ENCODE measurements at places on chromosomes 2 and 18. TPM values are rescaled to one million over a fixed set of nuclear protein-coding genes. Genes with fewer than 3 reads are reported as not detected.

CCDC88A gene
- total RNA-seq: 91.4 TPM

SFTPB gene
- total RNA-seq: not detected

MARCO gene
- total RNA-seq: not detected

DNA sequence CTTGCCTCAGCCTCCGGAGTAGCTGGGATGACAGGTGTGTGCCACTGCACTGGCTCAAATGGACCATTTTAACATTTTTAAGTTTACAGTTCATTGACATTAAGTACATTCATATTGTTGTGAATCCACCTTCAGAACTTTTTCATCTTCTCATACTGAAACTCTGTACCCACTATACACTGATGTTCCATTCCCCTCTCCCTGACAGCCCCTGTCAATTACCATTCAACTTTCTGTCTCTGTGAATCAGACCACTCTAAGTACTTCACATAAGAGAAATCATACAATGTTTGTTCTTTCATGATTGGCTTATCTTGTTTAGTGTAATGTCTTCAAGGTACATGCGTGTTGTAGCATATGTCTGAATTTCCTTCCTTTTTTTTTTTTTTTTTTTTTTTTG lies 1.9 kb upstream of the KIAA2012 start:
- DNase-seq: no peak
- no peak overlapping the region for H3K27ac ChIP-seq
- H3K27me3 ChIP-seq: no peaks in the 10 kb centered on the region

DNA sequence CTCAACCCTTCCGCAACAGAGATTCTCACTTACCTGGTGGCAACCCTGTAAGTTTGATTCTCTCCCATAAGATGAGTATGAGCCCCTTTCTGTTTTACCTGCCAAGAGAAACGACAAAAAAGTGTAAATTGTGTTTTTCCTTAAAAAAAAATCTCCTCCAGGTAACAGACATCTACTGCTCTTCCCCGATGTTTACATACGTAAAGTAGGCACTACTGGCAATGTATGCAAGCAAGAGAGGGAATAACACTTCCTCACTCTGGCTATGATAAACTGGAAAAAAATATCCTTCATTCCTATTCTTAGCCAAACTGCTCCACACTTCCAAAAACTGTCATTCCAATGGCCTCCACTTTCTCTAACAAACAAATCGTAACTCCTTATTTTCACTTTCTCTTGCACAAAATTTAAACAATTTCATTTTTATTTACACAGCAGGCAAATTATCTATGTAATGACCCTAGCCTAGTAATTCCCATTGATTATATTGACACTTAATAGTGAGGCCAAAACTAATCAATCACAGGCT lies 184.5 kb downstream of the TCF4 start:
- H3K27ac ChIP-seq: no peak overlapping the region
- H3K36me3 ChIP-seq: no peaks in the 10 kb centered on the region
- no peak for DNase-seq

All from H1 (cell line).